ENCODE measurements at places on chromosomes 11 and 22.

DNA sequence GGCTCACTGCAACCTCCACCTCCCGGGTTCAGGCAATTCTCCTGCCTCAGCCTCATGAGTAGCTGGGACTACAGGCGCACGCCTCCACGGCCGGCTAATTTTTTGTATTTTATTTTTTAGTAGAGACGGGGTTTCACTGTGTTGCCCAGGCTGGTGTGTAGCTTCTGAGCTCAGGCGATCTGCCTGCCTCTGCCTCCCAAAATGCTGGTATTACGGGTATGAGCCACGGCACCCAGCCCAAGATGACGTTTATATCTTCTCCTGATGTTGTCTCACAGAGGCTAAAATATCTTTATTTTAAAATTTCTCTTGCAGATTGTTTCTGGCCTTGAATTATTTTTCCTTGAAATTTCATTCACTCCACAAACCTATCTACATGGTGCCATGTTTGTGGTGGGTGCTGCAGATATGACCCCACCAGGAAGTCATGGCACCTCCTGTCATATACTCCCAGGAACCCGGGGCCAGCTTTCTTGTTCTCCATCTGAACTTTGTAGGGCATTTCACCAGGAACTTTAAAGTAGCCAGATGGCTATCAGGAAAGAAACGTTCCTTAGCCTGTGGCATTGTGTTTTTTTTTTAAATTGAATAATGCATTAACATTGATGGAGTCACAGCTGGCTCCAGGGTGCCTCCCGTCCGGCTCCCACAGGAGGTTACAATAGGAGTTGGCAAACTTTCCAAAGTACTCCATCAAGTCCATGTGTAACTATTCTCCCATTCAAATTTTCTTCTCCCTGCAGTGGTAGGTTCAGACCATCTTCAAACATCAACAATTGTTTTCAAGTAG lies 42.0 kb upstream of the LIPT2 start:
- no peak for DNase-seq

DNA sequence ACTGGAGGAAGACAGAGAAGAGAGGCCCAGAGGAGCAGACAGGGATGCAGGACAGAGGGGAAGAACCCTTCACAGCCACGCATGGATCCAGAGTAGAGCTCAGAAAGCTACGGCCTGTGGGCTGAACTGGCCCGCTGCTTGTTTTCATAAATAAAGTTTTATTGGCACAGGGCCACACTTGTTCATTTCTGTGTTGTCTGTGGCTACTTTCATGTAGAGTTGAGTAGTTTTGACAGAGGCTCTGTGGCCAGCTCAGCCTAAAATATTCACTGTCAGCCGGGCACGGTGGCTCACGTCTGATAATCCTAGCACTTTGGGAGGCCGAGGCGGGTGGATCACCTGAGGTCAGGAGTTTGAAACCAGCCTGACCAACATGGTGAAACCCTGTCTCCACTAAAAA lies 26.2 kb upstream of the GAL start:
- no peak for DNase-seq

DNA sequence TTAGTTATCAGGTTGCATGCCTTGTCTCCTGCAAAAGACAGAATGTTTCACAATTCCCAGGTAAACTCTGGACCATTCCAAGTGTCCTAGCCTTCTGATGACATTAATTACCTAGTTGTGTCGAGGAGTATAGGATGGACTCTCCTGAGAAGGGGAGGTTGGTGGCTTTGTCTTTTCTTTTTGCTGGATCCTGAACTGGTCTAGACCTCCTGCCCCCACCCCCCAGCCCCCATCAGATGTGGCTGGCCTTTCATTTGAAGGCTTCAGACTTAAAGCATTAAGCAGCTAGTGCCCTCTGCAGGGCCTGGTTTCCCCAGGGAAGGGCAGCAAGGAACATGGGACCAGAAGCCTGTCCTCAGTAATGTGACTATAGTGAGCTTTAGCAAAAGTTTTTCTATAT lies 9.7 kb downstream of the MCAM start:
- no peak for DNase-seq

GRCh38 chr22:30295576-30295975 lies 6.3 kb upstream of the CASTOR1 start:
- no peak for DNase-seq

Measured in NCI-H1092 (cell line).